H4 (cell line): ENCODE measurements at places on chromosomes 5 and 9. TPM values are rescaled to one million over a fixed set of nuclear protein-coding genes. Genes with fewer than 3 reads are reported as not detected.

NACC2 gene
- total RNA-seq, result 5.6 and 6.0 TPM in 2 replicates

- peak; percentile 21 for DNase-seq
These were observed 72.0 kb downstream of the SEMA6A start for GRCh38 chr5:116502616-116503015.

DNA sequence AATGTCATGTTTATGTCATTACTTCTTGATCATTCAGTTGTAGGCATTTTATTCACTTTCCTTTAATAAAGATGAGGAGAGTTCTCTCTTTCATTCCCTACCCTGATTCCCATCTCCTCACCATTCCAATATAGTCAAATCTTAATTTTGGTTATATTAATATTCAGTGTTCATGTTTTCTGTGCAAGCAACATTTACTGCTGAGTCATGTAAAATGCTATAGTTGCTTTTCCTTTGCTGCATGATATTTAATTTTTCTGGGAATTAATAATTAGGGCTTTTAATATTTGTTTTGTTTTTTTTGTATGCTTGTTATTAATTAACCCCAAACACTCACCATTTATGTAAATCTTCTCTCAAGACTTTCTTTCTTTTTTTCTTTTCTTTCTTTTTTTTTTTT, 18.5 kb downstream of the POU4F3 start:
- DNase-seq, result no peak

GRCh38 chr9:5455181-5455580, 4.8 kb downstream of the CD274 start:
- DNase-seq, result no peak

DNA sequence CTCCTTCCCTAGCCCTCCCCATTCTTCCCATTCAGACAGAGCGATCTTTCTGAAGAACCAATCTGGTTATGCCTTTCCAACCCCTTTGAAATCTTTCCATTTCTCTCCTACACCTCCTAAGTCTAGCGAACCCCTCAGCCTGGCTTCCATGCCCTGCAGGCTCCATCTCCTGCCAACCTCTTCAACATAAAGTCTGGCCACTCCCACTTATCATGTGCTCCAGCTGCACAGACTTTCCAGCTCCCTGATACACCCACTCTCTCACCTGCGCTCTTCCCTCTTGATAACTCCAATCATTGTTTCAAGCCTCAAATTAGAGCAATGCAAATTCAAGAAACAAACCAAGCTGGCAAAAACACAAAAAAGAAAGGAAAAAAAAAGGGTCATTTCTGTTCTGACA, 3.8 kb upstream of the ORM1 start:
- DNase-seq, result no peak

DNA sequence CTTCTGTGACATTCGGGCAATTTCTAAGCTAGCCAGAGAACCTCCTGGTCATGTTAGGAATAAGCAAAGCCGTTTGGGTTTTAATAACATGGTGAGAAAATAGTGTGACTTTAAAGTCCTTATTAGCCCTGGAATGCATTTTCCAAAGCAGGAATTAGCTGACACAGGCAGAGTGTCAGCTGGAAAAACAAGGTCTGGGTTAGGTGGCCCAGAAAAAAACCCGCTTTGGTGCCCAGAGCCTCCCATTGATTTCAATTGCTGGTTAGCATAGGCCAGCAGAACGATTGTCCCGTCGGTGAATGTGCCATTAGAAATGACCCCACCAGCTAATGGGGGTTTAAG, 62.1 kb upstream of the CPEB4 start:
- no peak for DNase-seq
